Activated T-cell treated with anti-CD3 and anti-CD28 coated beads, Interleukin-2, amount 50 U/mL, for 1 hour (primary cell): ENCODE measurements at places on chromosomes 11 and 22.

GRCh38 chr22:48236261-48236660 lies 1473.8 kb downstream of the TBC1D22A start:
- no peak for DNase-seq

DNA sequence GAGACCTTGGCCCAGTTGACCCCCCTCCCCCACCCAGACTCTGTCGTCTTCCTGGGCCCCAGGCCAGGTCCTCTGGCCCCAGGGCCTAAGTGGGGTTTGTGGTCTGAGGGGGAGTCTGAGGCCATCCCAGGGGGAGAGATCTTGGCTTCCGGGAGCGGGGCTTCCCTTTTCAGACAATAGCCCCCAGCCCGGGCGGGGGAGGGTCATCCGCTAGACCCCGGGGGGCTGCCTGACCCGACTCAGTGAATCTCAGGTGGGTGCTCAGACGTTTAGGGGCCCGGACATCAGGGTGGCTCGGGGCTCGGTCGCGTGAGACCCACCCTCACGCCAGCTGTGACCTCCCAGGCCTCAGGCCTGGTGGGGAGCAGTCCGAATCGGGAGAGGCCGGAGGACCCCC lies 609 bp downstream of the MAPK11 start:
- no peak for DNase-seq

DNA sequence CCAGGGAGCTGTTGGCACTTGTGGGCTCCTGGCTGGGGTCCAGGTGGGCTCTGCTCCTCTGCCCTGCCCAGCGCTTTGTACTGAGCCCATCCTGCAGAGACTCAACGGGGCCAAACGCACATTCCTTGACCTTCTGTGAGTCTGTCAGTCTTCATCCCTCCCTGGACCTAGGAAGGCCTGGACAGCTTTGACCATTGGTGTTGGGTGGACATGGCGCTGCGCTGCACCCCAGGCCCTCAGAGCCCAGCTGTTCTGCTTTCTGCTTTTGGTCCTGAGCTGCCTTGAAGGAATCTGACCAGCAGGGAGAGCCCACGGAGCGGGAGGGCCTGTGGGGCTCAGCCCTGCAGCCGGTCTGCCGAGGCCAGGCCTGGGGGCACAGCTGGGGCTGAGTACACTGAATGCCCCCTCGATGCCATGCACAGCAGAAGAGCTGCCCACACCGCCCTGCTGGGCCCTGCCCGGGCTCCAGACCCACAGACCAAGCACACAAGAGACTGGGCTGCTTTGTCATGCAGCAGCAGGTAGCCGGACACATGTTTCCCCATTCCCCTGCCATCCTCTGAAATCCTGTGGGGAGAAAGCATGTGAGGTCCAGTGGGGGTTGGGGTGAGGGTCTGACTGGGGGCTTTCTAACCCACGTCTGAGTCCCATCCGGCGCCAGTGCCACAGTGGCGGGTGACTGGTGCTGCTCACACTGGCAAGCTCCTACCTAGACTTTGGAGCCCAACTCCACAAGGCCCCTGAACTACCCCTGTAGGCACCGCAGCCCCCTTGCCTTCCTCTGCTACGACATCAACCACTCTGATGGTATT lies 24.1 kb upstream of the CCDC188 start:
- no peak for DNase-seq

DNA sequence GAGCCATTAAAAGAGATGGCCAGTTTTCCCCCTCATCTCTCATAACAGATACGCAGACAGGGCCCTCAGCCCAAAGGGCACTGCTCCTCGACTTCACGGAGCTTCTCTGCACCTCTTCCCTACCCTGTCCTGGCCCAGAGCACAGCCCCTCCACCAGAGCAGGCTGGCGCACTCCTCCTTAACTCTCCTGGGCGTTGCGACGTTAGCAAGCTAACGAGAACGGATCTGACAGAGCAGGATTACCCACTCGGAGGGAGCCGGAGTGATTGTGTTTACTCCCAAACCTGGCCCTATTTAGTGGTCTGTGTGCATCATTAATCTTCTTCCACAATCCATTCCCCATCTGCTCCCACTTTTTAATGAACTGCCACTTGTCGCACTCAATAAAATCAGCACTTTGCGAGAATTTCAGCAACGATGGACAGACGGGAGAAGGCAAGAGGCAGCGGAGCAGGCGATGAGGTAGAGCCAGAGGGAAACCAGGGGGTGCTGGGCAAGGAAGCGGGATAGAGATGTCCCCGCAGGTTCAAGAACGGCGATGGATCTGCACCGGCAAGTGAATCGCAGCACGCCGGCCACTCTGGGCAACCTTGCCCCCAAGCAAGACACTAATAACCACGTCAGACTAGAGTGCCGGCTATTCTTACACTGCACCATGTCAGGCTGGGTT lies 159.4 kb downstream of the BUD13 start:
- no peak for DNase-seq

GRCh38 chr22:28408709-28409108 lies 270.9 kb downstream of the TTC28 start:
- no peak for DNase-seq

DNA sequence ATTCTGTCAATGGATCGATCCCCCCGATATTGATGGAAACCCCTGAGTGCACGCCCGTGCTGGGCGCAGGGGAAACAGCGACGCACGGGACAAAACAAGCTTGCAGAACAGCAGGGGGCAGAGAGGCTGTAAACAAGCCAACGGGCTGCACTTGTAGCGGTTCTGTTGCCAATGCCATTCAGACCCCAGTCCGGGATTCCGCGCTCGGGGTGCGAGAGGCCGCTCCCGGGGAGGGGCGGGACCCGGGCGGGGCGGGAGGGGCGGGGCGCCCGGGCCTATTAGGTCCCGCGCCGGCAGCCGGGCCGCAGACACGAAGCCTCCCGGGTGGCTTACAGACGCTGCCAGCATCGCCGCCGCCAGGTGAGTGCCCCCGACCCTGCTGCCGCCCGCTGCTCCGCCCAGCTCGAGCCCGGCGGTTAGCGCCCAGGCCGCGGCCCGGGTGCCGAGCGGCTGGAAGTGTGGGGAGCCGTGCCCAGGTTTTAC lies at the start of gene BIK:
Gene BIK (plus strand): TSS at position 307 of the 483 bp plus-strand sequence. CDS start 13,273 bp downstream, outside the sequence.
- peak; percentile 67 for DNase-seq

DNA sequence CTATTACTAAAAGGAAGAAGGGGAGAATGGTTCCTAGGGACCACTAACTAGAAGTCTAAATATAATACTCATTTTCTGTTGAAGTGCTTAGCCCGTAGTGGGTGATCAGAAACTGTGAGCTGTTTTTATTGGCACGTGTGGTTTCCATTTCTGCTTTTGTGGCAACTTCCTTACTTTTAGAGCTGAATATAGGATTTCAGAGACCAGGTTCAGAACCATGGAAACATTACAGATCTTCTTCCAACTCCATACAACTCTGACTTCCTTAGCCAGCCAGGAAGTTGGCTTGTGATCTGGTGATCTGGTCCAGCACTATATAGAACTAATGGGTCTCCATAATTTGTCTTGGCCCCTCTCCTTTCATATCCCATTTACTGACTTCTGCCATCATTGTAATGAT lies 2.6 kb upstream of the ME3 start:
- DNase-seq, result no peak

DNA sequence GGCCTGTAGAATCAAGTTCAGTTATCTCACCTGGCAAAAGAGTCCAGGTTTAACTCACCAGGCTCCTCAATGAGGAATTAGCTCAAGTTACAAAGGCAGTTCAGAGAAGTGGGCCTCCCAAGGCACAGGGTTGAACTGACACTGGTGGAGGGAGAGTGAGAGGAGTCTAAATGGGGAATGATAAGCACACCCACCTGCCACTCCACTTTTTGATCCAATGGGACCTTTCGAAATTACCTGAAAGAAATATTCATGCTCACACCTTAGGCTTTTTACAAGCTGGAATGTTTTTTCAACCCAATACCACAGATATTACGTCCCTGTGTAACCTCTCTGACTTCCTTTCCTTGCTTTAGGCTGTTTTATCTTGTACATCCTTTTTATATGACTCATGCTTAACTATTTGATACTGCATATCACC lies 642.7 kb upstream of the TENM4 start:
- DNase-seq, result no peak

DNA sequence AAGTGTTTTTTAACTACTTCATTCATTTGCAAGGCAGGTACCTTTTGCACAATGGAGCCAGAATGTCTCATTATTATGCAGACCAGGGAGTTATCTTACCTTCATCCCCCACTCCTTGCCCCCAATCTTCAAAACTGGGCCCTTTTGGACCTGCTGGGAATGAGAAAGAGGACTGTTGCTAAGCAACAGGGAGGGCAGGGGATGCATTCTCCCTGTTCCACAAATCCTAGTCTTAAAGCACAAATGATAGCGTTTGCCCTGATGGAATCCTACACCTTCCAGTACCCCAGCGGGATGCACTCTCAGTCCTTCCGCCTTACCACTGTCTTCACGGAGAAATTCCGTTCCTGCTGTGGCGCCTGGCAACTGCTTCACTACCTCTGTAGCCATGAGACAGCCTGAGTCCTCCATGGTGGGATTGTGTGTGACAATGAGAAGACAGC lies 4.1 kb upstream of the KCNJ1 start:
- no peak for DNase-seq

DNA sequence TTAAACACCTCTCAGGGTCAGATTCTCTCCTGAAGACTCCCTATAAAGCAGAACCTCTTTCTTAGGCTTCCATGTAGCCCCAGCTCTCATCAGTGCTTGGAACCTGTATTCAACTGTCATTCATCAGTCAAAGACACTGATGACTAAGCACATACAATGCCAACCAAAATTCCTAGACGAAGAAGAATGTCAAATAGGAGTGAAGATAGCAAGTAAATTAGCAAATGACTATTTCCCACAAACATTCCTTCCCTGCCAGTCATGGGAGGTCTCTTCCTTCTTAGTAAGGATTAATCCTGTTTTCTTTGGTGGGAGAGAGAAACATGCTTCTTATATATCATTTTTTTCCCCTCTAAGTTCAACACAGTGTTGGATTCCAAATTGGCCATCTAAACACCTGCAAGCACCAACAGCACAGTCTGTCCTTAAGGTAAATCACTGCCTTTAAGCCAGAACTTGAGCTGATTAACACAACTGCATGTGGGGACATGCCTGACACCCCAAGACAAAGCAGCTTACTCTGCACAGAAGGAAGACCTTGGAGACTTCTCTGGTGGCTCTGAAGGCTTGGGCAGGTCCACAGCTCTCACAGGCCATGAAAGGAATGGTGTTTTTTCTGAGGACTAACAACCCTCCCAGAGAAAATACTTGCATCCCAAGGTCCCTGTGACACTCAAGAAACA lies 47.5 kb upstream of the ME3 start:
- no peak for DNase-seq

GRCh38 chr22:32636884-32637283 lies 162.3 kb downstream of the FBXO7 start:
- no peak for DNase-seq

DNA sequence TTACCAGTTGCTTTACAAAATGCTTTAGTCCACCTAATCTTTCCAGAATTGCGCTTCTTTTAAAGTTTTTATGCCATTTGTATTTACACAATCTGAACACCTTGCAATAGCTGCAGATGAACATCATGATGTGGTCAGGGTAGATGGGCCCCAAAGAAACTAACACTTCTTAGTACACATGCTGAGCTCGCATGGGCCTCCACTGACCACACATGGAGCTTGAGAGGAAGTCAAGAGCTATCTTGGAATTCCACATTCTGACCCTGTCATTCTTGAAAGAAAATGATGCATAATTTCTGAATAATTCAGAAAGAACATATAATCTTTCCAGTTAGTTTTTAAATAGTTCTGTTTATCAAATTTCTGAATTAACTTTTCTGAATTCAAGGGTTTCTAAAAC lies 7.7 kb downstream of the LIPT2 start:
- no peak for DNase-seq

DNA sequence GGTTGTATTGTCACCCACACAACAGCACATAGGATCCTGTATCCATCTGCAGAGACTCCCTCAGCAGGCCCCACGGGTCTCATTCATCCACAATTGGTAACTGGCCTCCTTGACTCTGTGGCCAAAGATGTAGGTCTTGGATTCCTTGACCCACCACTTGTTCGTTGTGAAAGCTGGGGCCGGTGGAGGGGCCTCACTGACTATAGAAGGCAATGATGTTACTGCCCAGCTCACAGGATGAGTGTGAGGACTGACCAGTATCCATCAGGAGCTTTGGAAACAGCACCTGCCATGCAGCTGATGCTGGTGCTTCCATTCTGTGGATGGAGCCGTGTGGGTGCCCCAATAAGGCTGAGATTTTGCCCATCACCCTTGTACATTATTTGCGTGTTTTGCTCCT lies 615.7 kb downstream of the BRD1 start:
- no peak for DNase-seq

GRCh38 chr22:40036591-40037225 lies 42.0 kb downstream of the FAM83F start:
- DNase-seq, result peak; percentile 56

GRCh38 chr11:124738713-124739478 lies 846 bp upstream of the NRGN start:
- DNase-seq, result no peak

GRCh38 chr11:47325271-47326041 lies 27.0 kb downstream of the MYBPC3 start:
- DNase-seq, result no peak

DNA sequence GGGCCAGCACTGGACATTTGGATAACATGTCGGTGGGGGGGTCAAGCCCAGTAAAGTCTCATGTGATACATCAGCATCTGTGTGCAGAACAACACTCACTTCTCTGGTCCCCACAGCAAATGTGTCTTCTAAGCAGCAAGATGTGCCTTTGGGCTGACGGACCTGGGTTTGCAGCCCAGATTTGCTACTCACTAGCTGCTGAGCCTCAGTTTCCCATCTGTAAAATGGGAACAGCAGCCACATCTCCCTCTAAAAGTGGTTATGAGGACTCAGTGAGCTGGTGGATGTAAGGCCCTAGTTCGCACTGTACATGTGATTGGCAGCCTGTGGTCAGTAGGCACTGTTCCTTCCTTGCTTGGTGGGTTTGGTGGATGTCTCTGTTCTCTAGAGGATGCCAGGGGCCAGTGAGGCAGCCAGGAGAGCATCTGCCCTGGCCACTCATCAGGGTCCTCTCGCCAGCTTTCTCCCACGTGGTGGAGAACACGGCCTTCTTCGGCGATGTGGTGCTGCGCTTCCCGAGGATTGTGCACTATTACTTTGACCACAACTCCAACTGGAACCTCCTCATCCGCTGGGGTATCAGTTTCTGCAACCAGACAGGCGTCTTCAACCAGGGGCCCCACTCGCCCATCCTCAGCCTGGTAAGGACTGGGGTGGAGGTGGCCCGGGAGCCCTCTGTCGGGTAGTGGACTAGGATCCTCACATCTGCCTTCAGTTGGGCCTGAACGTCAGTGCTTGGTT lies 12.5 kb downstream of the CCDC134 start:
- DNase-seq, result no peak

DNA sequence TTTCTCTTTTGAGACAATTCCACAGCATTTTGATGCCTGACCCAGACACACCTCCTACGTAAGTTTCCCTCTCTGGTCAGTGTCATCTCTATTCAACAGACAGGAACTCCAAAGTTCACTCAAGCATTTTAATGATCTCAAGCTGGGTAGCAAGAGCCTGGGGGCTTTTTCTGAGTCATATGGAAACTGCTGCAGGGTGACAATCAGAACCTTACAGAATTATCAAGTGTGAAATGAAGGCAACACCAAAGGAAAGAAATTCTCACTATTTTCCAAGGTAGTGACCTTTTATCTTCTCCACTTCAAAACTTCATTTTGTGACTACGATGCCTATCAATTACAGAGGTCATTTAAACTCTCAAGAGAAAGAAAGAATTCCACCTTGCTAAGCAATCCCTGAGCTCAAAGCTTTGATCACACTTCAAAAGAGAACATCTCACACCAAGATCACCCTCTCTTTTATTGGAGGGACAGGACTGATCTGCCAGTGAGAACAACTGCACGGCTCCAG lies 229.0 kb upstream of the ZC3H12C start:
- no peak for DNase-seq

- peak; percentile 49 for DNase-seq
Observed at GRCh38 chr11:67371189-67371910, 2.0 kb downstream of the CLCF1 start.
